ENCODE measurements at places on chromosomes 3 and 15. TPM values are rescaled to one million over a fixed set of nuclear protein-coding genes. Genes with fewer than 3 reads are reported as not detected.

- no peak for DNase-seq
Observed at GRCh38 chr3:38578081-38578475, 71.4 kb downstream of the SCN5A start.

DNA sequence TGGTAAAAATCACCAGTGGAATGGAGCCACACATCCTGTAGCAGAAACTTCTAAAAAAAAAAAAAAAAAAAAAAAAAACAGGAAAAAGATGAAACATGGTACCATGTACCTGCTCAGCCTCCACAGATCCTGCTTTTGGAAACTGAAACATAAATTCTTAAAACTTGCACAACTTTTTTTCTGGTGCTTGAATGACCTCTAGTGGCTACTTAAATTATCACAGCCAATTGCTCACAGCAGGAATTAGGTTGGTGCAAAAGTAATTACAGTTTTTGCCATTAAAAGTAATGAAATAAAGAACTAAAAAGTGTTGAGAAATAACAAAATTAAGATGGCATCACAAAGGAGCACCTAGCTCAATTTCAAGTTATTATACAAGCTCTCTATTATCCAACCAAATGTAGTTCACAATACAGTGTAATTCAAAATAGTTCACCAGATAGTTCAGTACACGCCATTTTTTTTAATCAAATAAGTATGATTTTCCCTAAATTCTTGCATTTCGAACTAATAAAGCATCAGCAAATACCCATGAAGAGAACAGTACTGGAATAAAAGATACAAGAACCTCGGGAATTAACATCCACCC lies 80.6 kb downstream of the ULK4 start:
- DNase-seq = no peak

DNA sequence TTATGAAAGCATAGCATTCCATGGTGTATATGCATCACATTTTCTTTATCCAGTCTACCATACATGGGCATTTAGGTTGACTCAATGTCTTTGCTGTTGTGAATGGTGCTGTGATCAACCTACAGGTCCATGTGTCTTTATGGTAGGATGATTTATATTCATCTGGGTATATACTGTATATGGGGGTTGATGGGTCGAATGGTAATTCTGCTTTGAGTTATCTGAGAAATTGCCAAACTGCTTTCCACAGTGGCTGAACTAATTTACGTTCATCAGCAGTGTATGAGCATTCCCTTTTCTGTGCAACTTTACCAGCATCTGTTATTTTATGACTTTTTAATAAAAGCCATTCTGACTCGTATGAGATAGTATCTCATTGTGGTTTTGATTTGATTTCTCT lies 662.4 kb upstream of the BCHE start:
- no peak for DNase-seq

GRCh38 chr3:75395580-75396315 lies 268.4 kb upstream of the FRG2C start:
- DNase-seq = no peak

- DNase-seq = no peak
Observed at GRCh38 chr3:189903562-189904250, 217.0 kb downstream of the P3H2 start.

- DNase-seq = no peak
Observed at GRCh38 chr3:141434255-141434654, 52.6 kb upstream of the RASA2 start.

DNA sequence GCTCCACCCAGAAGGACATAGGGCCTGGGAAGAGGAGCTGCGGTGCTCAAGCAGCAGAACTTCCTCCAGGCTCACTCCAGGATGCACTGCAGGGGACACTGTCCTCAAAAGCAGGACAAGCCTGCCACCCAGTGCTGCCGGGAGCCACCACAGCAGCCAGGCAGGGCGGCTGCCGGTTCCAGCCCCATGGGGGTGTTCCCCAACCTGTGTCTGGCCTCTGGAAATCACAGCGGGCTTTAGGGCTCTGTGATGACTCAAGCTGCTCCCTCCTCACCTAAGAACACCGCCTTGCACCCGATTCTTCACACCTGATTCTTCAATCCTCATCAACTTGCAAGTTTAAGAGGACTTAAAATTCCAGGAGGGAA lies 71.9 kb upstream of the SLC6A11 start:
- no peak for DNase-seq

- DNase-seq = no peak
Observed at GRCh38 chr3:101942356-101942755, 93.0 kb downstream of the NFKBIZ start.

- DNase-seq = no peak
Observed at GRCh38 chr15:80242132-80242769, 9.8 kb downstream of the CTXND1 start.

GRCh38 chr15:22851513-22851912 lies 13.0 kb downstream of the NIPA2 start:
- DNase-seq = no peak

GRCh38 chr15:66838671-66839239 lies 136.7 kb downstream of the SMAD6 start:
- no peak for DNase-seq

- DNase-seq = no peak
Observed at GRCh38 chr15:70802629-70803028, 39.3 kb upstream of the UACA start.

DNA sequence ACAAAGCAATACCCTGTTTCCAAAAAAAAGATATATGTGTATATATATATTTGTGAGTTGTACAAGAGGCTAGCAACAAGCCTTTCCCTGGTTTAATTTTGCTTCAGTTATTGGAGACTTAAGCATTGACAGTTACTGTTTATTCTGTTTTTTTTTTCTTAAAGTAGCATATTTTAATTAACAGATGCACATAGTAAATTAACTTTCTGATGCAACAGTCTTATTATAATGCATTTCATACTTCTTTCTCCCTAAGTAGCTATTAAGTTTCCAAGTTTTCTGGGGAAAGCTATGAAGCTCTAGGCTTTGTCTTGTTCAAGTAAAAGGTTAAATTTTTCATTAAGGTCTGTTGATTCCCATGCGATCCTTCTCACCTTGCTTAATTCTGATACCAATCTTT lies 17.9 kb downstream of the PRKCI start:
- no peak for DNase-seq

DNA sequence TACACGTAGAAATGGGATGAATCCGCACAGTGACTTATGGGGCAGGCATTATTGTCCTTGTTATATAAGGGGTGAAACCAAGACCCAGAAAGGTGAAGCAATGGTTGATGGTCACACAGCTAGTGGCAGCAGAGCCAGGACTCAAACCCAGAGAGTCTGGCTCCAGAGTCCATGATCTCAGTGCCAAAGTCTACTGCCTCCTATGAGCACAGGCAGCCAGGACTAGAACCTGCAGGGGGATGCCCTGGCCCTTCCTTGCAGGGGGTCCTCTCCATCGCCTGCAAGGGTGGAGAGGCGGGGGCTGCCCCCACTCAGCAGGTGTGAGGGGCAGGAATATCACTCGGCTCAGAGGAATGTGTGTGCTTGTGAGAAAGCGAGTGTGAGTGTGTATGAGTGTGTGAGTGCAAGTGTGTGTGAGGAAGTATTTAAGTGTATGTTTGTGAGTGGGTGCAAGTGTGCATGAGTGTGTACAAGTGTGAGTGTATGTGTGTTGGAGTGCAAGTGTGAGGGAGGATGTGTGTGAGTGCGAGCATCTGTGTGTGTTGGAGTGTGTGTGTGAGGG lies 44.7 kb downstream of the UMPS start:
- DNase-seq = no peak

DNA sequence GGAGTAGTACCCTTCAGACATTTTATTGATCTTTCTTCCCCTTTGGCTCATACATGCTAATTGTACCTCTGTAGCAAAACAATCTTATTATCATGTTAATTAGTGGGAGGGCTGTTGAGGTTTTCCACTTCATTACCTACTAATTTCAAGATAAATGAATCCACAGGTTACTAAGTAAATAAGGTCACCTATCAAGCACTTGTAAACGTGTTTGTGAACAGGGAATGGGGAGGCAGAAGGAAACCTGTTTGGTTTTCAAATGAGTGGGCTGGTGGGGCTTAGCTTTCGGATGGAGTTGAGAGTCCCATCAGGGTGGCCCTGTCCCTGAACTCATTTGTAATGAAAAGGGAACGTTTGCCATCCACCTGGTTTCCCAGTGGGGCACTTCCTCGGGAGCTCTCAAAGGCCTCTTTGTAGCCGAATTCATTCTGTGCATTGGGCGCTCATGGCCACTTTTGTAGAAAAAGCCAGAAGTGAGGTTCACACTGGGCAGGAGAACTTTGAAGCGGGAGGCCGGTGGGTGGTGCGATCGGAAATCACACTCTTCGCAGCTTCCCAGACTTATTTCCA lies 419.8 kb upstream of the NR2F2 start:
- no peak for DNase-seq

- DNase-seq = no peak
Observed at GRCh38 chr15:56868170-56868569, 50.3 kb upstream of the TCF12 start.

DNA sequence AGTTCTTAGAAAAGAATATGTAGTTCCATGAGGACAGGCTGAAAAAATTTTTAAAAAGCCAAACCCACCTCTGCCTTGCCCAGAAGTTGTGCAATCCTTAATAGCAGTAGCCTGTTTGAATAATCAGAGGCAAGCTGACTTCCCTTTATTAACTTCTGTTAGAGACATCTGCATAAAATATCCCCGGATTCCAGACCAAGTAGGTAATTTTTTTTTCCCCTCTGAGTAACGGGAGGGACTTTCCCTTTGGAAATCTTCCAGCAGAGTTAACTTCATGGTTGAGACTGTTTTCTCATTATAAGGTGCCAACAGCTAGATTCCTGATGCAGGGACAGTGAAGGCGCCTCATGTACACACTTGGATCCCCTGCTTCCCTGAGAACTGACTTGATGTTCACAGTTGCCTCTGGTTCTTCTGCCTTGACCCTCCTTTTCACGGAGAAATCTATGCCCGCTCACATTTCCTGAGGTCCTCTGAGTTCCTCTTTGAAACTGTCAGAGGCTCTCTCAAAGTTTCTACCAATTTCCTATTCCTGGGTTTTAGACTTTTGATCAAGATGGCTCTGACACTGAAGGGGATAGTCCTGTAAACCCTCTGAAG lies 227.6 kb upstream of the BHLHE40 start:
- DNase-seq = no peak

- no peak for DNase-seq
Observed at GRCh38 chr3:49466085-49466484, 4.0 kb upstream of the DAG1 start.

GRCh38 chr3:138781012-138781470 lies 53.7 kb downstream of the PIK3CB start:
- no peak for DNase-seq

DNA sequence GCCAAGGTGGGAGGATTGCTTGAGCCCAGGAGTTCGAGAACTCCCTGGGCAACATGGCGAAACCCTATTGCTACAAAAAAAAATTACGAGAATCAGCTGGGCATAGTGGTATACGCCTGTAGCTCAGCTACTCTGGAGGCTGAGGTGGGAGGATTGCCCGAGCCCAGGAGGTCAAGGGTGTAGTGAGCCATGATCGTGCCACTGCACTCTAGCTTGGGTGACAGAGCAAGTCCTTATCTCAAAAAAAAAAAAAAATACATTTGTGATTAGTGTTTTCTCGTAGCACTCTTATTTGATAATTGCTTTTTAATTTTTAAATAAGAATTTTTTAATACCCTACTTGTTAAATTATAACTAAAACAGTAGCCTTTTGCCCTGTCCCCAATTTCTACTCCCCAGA lies 18.4 kb downstream of the IREB2 start:
- no peak for DNase-seq

GRCh38 chr3:101200461-101200860 lies 119.9 kb downstream of the IMPG2 start:
- no peak for DNase-seq

- DNase-seq = peak; percentile 42
Observed at GRCh38 chr3:159654183-159655134, 334.2 kb upstream of the IL12A start.

DNA sequence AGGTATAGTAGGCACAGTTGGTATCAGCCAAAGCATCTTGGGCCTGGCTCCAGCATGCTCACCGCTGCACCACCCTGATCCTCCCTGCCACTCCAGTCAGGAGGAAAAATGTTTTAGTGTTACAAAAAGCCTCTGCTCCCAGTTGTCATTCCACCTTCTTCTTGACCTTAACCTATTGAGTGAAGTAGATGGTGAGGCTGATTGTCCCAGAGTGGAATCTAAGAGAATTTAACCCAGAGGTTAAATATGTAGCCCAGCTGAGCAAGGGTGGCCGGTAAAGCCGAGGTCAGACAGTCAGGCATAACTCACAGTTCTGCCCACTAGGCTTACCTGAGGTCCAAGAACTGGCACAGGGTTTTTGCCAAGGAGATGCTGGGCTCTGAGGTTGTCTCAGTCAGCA lies 30.7 kb upstream of the TNIK start:
- DNase-seq = no peak

GRCh38 chr3:60114191-60114590 lies 1064.4 kb upstream of the CFAP20DC start:
- no peak for DNase-seq

GRCh38 chr3:178129109-178129508 lies 407.1 kb upstream of the KCNMB2 start:
- DNase-seq = no peak

GRCh38 chr15:49731187-49732099 lies 110.6 kb downstream of the DTWD1 start:
- DNase-seq = no peak

- no peak for DNase-seq
Observed at GRCh38 chr3:120214176-120214575, 70.8 kb downstream of the GPR156 start.

DNA sequence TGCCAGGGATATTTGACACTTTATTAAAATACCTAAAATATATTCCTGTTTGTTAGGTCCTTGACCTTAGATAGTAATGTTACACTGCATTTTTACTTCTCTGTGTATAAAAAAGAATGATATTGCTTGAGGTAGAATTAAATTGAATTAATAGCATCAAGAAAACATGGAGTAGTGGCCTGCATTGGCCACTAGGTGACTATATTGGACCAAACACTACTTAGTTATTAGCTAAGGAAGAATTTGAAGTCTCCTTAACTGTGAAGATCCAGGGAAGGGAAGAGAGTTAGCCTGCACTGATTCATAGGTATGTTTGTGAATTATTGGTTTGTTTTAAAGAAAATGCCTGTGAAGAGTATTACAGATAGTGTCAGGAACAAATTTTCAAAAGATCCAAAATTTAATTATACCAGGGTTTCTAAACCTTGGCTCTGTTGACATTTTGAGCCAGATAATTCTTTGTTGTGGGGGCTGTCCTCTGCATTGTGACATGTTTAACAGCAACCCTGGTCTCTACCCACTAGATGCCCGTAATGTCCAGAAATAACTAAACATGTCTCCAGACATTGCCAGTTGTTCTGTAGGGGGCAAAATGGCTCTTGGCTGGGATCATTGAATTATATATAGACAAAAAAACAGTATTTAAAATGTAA lies 103.6 kb upstream of the THSD4 start:
- no peak for DNase-seq

GRCh38 chr3:170603770-170604510 lies 18.1 kb upstream of the SLC7A14 start:
- DNase-seq = no peak

The SEMA3G gene
- total RNA-seq = 10.4 TPM

The VPS8 gene
- total RNA-seq = 51.5 TPM

The CD200 gene
- 0.91 TPM for total RNA-seq

The GRM2 gene
- total RNA-seq = 0.08 TPM

The TMC3 gene
- not detected for total RNA-seq

The IL20RB gene
- 0.35 TPM for total RNA-seq
